ENCODE measurements at places on chromosomes 16 and 17.

DNA sequence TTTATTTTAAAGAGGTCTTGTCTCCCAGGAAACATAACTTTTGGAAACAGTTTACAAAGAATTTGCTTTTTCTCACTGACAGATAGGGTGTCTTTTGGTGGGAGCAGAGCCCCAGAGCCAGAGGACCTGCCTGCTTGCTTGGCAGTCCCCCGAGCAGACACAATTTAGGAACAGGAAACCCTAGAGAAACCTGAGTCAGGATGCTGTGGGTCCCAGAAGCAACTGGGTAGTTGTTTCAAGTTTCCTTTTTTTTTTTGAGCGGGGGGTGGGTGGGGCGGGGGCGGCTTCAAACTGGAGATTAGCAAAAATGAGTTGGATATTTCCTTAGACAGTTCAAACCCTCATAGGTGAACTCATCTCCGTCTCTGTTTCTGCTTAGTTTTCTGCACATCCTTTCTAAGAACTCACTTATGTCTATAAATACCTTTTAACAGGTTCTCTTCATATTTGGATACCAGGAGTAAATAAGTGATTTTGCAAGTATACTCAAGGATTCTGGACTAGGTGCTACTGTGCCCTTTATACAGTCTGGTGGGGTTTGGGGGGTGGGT lies 135.1 kb downstream of the PRKCA start:
- no peak for DNase-seq

DNA sequence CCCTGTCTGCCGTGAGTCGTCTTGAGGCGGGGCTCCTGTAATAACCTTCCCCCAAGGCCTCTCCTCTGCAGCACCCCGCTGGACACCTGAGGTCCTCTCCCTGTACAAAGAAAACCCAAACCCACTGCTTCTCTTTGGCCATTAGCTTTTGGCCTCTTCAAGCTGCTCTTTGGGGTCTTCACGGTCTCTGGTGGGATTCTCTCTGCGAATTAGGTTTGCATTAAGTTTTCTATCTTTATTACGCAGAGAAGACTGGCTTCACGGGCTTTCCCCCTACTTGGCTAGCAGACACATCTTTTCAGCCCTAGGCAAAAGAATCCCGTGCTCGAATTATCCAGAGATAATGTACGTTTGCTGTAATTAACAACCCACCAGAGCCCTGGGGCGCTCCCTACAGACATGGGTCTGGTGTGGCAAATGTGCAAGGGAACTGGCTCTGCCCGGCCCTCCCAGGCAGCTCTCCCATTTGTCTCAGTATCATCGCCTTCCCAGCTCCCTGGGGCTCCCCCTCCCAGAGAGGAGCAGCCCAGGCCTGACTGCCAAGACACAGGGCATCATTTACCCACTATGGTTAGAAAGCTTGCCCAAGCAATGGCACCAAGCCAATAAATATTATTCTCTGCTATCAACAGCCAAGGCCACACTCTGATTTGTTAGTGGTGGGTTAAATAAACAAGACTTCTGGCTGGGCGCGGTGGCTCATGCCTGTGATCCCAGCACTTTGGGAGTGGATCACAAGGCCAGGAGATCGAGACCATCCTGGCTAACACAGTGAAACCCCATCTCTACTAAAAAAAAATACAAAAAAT lies 24.7 kb upstream of the KLHDC4 start:
- DNase-seq: no peak

DNA sequence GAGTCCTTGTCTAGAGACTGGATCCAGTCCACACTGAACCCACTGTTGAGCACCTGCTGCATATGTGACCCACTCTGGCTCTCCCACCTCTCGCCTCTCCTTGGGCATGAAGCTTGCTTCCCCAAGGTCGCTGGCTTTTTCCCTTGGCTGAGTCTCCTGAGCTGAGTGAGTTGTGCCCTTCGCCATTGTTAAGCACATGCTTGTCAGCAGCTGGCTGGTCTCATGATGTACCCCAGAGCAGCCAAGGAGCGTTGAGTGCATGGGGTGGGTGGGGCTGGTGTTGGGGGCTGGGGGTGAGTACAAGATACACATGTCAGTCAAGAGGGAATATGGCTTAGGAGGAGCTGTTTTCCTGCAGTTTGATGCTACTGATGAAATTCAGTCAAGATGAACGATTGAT lies 165.6 kb downstream of the SNX29 start:
- DNase-seq: no peak

DNA sequence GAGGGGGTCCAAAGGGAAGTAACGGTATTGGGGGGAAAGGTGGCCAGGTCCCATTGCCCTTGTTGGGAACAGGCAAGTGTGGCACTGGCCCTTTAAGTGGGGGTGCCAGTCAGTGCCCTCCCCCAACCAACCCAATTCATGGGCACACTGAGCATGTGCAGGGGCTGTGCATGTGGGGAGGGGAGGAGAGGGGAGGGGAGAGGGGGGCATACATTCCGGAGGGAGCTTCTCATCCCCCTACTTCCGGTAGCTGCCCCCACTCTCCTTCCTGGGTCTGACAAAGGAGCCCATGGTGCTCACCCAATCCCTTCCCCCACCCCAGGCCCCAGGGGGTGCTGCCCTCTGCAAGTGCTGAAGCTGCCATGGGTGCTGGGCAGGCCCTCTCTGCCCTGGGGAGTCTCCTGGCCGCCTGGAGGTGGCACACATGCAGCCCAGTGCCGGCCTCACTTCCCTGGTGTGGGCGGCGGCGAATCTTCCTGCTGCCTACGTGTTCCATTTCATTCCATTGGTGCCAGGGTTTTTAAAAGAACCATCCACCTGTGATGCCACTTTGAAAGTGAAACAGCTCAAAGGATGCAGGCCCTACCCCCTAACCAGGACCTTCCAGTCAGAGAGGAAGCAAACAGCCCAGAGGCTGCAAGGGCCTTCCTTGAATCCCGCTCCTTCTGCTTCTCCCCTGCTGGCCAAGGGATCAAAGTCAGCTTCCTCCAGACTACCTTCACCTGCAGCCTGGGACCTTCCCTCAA lies 11.0 kb downstream of the HEXIM2 start:
- no peak for DNase-seq

- no peak for DNase-seq
Observed at GRCh38 chr16:75472908-75473877, 8.7 kb upstream of the TMEM170A start.

DNA sequence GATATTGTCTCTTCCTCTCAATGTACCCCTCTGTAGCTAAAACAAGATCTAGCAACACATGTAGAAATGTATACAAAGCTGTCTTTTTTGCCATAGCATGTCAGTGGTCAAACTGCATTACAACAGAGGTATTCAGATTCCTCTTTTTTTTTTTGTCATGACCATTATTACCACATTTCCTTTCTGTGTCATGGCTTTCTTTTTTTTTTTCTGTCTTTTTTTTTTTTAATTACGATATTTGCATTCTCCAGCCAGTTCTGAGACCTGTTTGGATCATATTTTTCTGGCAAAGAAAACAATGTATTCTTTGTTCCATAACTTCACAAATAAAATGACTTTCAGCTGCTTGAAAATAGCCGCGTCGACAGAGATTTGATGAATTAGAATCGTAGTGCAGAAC lies 27.4 kb upstream of the CAPNS2 start:
- no peak for DNase-seq

DNA sequence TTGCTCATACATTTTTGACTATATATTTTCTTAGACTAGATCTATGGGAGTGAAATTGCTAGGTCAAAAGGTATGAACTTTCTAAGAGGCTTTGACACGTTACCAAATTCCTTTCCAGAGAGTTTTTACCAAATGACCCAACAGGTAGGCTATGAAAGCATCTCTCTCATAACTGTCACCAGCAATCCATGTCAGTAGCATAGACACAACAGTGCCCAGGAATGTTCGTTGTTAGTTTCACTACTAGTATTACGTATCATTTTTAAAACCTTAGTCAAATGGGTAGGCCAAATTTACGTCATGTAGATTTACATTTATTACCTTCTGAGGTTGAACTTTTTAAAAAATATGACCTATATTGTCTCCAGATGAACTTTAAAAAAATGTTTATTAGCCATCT lies 66.8 kb downstream of the MARCHF10 start:
- DNase-seq: no peak

- no peak for DNase-seq
Observed at GRCh38 chr17:10217916-10218315, 19.5 kb upstream of the GAS7 start.

- no peak for DNase-seq
Observed at GRCh38 chr17:55341432-55341831, 76.7 kb downstream of the HLF start.

DNA sequence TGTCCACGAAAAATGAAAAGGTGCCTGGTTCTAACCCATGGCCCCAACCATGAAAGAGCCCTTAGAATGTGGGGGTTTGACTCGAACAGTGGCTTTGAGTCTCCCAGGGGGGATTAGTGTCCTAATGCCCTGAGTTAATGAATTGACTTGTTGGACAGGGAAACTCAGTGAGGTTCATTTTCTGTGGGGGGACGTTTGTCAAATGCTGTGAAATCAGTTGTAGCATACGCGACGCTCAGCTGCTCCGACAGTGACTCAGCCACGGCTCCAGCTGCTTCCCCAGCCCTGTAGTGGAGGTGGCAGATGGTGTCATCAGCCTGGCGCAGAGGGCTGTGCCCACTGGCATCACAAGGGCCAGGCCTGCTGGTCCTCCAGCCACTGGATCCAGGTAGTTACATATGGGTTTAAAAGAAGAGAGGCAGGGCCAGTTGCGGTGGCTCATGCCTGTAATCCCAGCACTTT lies 3.9 kb upstream of the TMEM235 start:
- DNase-seq: no peak

- no peak for DNase-seq
Observed at GRCh38 chr16:56125922-56126321, 65.4 kb upstream of the GNAO1 start.

- no peak for DNase-seq
Observed at GRCh38 chr16:77822661-77823060, 34.3 kb downstream of the VAT1L start.

DNA sequence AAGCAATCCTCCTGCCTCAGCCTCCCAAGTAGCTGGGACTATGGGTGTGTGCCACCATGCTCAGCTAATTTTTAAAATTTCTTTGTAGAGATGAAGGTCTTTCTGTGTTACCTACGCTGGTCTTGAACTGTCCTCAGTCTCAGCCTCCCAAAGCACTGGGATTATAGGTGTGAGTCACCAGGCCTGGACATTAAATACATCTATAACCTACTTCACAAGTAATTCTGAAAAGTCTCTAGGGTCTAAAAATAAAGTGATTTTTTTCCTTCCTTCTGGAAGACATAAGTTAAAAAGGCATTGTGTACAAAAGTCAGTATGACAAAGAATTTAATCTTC lies 118.3 kb downstream of the PARN start:
- DNase-seq: no peak

DNA sequence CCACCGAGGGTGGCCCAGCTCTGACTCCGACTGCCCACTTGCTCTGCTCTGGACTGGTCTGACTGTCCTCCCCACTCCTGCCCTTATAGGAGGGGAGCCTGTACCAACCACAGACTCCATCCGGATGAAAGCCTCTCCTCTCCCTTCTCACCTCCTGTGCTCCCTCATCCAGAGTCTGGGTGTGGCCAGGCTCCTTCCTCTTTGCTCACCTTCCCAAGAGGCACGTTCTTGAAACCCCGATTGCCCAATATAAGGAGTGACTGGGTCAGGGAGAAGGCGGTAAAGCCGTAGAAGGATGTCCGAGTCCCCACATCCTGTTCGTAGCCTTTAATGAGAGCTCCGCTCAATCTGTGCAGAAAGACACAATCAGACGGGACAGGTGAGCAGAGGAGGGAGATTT lies 17.1 kb downstream of the ST6GALNAC1 start:
- DNase-seq: no peak

DNA sequence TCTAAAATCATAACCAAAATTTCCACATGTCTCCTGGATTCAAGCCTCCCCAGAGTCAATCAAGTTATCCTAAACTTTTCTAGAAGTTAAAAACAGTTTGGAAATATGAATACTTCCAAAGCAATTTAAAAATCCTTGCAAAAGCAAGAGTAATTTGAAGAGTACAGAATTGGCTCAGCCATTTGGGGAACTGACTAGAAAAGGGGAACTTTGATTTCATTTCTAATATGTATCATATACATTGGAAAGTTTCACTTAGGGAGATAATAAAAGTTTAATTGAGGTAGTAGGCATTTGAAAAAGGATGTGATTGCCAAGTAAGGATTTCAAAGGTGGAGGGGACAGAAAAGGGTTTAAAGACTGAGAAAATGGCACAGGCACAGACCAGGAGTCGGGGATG lies 9.0 kb upstream of the SLFN12L start:
- DNase-seq: no peak

GRCh38 chr17:4503283-4504025 lies 4.8 kb downstream of the SPNS2 start:
- DNase-seq: no peak

DNA sequence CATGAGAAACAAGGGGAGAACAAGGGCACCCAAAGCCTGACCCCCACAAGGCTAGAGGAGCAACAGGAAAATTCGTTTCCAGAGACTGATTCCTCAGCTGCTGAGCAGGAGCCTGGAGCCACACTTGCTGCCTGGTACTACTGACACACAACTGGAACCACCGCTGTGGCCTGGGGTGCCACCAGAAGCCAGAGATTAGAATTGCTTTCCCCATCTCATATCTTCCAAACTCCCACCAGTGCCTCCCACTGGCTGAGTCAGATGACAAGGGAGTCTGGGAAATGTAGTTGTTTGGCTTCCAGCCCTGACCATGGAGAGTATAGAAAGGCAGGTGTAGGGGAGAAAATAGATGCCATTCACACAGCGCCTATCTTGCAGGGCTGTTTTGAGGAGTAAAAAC lies 4.1 kb upstream of the TMEM11 start:
- DNase-seq: no peak

- no peak for DNase-seq
Observed at GRCh38 chr17:12599186-12599920, 66.3 kb upstream of the MYOCD start.

- DNase-seq: peak; percentile 74
Observed at GRCh38 chr17:3796110-3796821, 4.7 kb downstream of the ITGAE start.

DNA sequence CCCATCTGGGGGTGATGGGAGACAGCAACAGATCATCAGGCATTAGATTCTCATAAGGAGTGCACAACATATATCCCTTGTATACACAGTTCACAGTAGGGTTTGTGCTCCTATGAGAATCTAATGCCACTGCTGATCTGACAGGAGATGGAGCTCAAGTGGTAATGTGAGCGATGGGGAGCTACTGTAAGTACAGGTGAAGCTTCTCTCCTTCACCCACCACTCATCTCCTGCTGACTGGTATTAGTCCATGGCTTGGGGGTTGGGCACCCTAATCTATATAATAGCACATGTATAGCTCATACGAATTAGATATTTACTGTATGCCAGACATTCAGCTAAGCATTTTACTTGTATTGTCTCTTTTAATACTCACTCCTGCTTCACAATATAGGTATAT lies 101.7 kb downstream of the MAP2K6 start:
- no peak for DNase-seq

GRCh38 chr17:48144976-48145798 lies 37.6 kb downstream of the SNX11 start:
- no peak for DNase-seq

DNA sequence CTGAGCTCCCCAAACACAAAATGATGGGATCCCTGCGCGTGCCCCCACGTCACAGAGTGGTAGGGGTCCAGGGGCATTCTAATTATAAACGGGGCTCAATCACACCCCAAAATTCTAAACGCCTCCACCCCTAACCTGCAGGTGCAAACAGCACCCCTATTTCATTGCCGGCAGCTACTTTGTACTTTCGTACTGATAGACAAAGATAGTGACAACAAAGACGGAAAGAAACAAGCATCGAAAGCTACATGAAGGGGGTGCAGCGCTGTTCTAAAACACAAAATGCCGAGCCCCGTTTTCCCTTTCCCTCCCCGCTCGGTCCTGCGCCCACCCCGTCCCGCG lies 13.9 kb downstream of the MIS12 start:
- DNase-seq: no peak

- no peak for DNase-seq
Observed at GRCh38 chr17:82440991-82441627, 9.4 kb downstream of the CYBC1 start.

- DNase-seq: no peak
Observed at GRCh38 chr16:83925095-83925905, 26.4 kb downstream of the MLYCD start.

Data from stimulated activated CD8-positive, alpha-beta memory T cell treated with anti-CD3 and anti-CD28 coated beads, Interleukin-4, amount 100 ng/mL, for 1 hour (primary cell).